WERI-Rb-1 (cell line): ENCODE measurements at places on chromosomes 12 and 14.

DNA sequence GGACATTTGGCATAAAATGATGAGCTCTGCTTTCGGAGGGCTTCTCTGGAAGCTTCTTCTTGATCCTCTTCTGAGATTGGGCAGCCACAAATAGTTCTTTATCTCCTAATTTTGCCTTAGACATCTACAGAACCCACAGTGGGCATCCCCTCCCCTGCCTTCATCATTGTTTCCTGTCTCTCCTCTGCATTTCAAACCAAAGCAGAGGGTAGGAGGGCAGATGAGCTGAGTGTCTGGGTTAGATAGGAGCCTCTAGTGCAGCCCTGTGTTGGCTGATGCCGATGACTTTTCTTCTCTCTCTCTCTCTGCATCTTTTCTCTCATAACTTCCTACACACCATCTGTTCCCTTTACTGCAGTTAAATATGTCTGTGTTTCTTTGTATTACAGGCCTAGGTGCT lies 8.5 kb upstream of the IL26 start:
- DNase-seq = no peak

GRCh38 chr14:64971943-64972791 lies at the start of gene RAB15:
Gene RAB15 (minus strand): TSS chr14:64972336. CDS start chr14:64972076, 260 bp downstream.
- peak; percentile 51 for DNase-seq

- DNase-seq = no peak
These were observed 466.9 kb downstream of the BCAT1 start for GRCh38 chr12:24482044-24482443.

DNA sequence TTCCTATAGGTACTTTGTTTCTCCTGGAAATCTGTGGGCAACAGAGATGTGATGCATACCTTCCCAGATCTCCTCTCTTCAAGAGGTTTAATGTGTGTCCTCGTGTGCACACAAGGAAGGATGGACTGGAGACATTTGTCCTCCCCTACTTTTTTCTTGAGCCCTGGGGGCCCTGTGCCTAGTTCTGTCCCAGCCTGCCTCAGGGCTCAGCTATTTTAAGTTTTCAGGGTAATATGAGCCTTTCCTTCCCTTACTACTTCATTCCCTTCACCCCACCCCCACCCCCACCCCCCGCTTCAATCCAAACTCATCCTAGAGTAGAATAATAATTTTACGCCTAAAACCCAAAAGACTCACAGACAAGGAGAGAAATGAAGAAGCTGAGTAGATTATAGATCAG lies 446 bp downstream of the STAC3 start:
- DNase-seq = no peak
